ENCODE measurements at places on chromosomes 1 and 21. TPM values are rescaled to one million over a fixed set of nuclear protein-coding genes. Genes with fewer than 3 reads are reported as not detected.

Gene PADI4
- 20.5 TPM for total RNA-seq

Gene FAM72A
- total RNA-seq, result 0.79 TPM

DNA sequence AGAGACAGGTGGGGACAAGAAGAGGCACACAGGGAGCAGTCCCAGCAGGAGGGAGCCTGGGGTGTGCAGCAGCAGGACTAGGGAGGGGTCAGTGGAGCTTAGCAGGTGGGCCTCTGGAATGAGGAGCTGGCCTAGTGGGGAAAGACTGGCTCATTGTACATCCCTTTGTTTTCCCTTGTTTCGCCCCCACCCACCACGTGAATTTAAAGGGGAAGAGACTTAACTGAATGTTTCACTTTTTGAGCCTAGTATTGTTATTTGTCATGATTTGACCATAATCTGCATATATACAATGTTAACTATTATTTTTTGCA lies 181.7 kb downstream of the DHRS3 start:
- H3K27me3 ChIP-seq, result no peaks in the 10 kb centered on the region
- no peaks in the 10 kb centered on the region for H3K36me3 ChIP-seq
- H3K4me3 ChIP-seq, result no peak overlapping the region
- H3K27ac ChIP-seq, result peak overlapping the region; percentile 58
- DNase-seq, result no peak
- H3K4me1 ChIP-seq, result peaks cover 68% of the 10 kb centered on the region

GRCh38 chr1:64282351-64282750 lies 78.9 kb downstream of the UBE2U start:
- no peaks in the 10 kb centered on the region for H3K36me3 ChIP-seq
- no peaks in the 10 kb centered on the region for H3K4me1 ChIP-seq
- H3K4me3 ChIP-seq, result no peak overlapping the region
- no peak overlapping the region for H3K27ac ChIP-seq

GRCh38 chr1:212698467-212699103 lies 1.1 kb downstream of the BATF3 start:
- no peaks in the 10 kb centered on the region for H3K27me3 ChIP-seq
- DNase-seq, result no peak
- H3K27ac ChIP-seq, result no peak overlapping the region
- peaks cover 9% of the 10 kb centered on the region for H3K4me1 ChIP-seq

DNA sequence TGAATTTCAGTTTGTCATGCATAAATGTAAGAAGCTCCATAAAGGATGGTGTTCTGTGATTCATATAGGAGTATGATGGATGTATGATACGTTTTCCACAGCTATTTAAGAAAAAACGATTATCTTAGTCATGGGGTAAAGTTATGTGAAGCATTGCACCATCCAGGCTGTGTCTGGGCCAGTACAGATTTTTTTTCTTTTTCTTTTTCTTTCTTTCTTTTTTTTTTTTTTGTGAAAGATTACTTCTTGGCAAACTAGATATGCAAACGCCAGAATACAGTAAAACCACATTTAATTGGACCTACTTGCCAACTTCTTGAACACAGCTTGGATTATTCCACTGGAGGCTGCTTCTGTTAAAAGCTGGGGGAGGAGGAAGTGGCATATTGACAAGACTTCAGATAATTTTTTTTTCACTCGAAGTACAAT lies 14.9 kb downstream of the ZBTB18 start:
- H3K27me3 ChIP-seq, result no peaks in the 10 kb centered on the region
- H3K4me3 ChIP-seq, result no peak overlapping the region

DNA sequence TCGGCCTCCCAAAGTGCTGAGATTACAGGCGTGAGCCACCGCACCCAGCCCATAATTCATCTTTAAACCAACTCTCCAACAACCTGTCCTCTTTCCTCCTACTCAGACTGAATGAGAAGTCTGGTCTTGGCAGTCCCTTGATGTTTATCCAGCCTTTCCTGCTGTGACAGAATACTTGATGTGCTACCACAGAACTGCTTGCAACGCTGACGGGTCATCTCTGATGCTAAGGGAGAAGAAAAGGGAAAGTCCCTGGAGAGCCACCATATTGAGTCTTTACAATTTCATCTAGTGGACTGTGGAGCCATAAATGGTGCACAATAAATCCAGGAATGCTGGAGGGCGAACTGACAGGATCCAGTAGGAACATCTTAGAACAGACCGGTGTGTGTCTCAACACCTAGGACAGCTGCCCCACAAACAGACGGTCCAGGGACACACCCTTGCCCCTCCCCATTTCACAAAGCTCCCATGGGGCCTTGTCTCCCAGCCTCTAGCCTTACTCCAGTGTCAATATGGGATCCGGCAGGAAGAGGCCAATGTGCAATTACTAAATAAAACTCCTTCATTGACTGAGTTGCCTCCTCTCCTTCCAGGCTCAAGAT lies 30.7 kb downstream of the JAK1 start:
- H3K36me3 ChIP-seq, result peaks cover 5% of the 10 kb centered on the region
- no peaks in the 10 kb centered on the region for H3K27me3 ChIP-seq
- H3K27ac ChIP-seq, result no peak overlapping the region
- H3K4me3 ChIP-seq, result no peak overlapping the region
- DNase-seq, result no peak

Data from naive thymus-derived CD4-positive, alpha-beta T cell (primary cell).